ENCODE measurements at places on chromosomes 11 and 22. TPM values are rescaled to one million over a fixed set of nuclear protein-coding genes. Genes with fewer than 3 reads are reported as not detected.
A peak's percentile ranks its signal among the peaks of the same experiment; 100 is the strongest.

DNA sequence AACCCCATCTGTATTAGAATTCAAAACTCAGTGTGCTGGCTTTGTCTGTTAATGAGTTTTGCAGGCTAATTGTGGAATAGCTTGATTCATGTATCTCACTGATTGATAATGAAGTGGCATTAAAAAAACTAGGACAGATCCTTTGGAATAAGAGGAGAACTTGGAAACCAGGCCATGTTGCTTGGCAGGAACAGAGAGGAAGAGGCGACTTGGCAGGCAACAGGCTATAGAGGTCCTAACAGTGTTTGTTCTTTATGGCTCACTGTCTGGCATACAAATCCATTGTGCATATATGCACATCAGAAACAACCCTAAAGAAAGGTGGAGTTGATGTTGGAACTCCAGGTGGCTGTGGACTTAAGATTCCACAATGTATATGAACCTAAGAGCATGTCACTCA, 17.4 kb upstream of the OR9I1 start:
- no peak overlapping the region for H3K27ac ChIP-seq
- no peak overlapping the region for H3K4me3 ChIP-seq
- DNase-seq, result no peak
- H3K4me1 ChIP-seq, result no peaks in the 10 kb centered on the region

DNA sequence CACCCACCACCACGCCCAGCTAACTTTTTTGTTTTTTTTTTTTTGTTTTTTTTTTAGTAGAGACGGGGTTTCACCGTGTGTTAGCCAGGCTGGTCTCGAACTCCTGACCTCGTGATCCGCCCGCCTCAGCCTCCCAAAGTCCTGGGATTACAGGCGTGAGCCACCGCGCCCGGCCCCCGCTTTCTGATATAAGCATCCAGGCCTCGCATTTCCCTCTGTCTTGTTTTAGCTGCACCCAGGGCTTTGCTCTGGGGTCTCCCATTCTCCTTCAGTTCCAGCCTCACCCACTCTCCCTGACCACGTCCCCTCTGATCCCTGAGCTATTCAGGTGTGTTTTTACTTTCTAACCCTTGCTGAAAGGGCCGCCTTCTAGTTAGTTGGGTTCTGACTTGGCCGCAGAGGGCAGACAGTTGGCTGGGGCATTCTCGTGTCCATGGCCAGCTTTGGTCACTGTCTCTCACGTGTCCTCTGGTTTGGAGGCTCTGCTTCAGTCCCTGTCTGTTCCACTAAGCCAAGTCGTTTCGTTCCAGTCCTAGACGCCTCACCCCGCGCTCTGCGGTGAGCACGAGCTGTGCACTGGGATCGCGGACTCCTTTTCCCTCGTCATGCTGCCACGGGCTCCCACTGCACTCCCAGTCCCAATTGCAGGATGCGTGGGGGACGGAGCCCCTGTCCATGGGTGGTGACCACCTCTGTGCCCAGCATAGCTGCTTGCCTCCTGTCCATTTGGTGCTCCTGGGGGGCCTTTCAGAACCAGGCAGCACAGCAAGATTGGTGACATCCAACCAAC, 6.0 kb upstream of the TNNT3 start:
- H3K27me3 ChIP-seq, result no peaks in the 10 kb centered on the region
- no peak overlapping the region for H3K4me3 ChIP-seq
- H3K4me1 ChIP-seq, result peaks cover 22% of the 10 kb centered on the region
- H3K27ac ChIP-seq, result no peak overlapping the region

NNMT gene
- 19.7 TPM for total RNA-seq

DNA sequence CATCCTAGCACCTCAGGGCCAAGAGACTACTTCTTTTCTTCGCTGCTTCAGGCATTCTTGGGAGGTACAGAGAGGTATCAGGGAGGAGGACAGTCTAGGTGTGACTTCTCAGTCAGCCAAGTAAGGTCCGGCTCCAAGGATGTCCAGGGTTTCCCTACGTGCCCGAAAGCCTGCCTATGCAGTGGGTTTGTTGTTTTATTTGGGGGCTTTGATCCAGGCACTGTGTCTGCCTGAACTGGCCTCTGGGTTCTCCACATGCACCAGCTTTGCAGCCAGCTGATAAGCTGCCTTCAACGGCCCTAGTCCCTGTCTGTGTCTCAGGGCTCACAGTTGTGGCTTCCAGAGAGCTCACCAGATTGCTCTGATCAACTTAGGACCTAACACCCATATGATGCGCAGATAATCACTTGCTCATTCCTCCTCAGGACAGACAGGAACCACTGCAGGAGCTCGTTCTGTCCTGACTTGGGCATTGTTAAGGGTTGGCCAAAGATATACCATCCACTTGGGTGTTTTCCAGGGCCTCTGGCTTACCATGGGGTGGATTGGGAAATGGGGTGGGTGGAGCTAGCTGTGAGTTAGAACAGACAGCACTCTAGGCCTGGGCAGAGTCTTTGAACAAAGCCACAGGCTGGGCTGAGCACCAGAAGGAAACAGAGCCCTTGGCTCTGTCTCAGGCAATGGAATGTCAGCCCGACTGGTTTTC, 45.5 kb upstream of the CRYBB3 start:
- peak overlapping the region; percentile 68 for H3K27ac ChIP-seq
- H3K4me1 ChIP-seq, result peaks cover 33% of the 10 kb centered on the region
- H3K36me3 ChIP-seq, result no peaks in the 10 kb centered on the region
- H3K27me3 ChIP-seq, result no peaks in the 10 kb centered on the region
- no peak for DNase-seq

USH1C gene
- total RNA-seq, result not detected

DNA sequence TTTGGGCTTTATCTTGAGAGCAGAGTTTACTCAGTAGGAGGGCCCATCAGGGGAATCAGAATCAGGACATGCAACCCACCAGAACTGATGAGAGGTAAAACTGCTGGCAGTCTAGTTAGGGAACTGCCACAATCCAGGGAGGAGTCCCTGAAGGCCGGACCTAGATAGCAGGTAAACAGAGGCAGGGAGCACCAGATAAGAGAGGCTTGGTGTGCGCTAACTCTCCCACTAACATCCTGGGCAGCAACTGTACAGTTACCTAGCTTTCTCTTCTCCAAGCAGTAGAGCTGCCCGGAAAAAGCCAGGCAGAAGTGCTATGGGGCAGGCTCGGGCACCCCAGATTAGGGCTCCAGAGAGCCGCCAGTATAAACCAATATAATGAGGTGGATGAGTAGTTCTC, 865 bp upstream of the AMOTL1 start:
- no peaks in the 10 kb centered on the region for H3K4me1 ChIP-seq
- peak overlapping the region; percentile 92 for H3K4me3 ChIP-seq
- H3K27me3 ChIP-seq, result no peaks in the 10 kb centered on the region
- H3K36me3 ChIP-seq, result no peaks in the 10 kb centered on the region
- peak overlapping the region; percentile 99 for H3K27ac ChIP-seq

DNA sequence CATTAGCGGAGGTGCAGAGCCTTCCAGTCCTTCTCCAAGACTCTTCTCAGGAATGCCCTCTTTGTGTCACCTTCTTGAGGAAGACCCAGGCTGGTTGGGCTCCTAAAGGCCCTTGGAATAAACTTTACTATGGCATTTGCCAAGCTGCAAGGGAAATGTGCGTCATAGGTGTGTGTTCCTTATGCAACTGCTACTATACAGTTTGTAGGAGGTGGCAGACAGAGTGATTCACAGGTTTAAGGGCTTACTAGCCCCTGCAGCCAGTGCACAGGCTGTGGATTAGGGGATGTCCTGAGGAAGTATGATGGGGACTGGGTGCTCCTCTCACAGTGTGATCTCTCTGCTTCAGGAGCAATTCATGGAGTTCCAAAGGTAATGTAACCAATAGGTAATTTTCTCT, 74.6 kb downstream of the TENM4 start:
- H3K4me1 ChIP-seq, result no peaks in the 10 kb centered on the region
- H3K27ac ChIP-seq, result no peak overlapping the region
- H3K36me3 ChIP-seq, result no peaks in the 10 kb centered on the region
- no peak for DNase-seq
- H3K4me3 ChIP-seq, result no peak overlapping the region

- no peak overlapping the region for H3K27ac ChIP-seq
- H3K4me3 ChIP-seq, result no peak overlapping the region
- H3K4me1 ChIP-seq, result no peaks in the 10 kb centered on the region
- no peak for DNase-seq
Measured at GRCh38 chr11:114553642-114554041, 6.0 kb downstream of the NXPE1 start.

BAIAP2L2 gene
- total RNA-seq, result 2.3 TPM

SYT12 gene
- 1.1 TPM for total RNA-seq

GRCh38 chr22:29524442-29525191, 28.9 kb downstream of the THOC5 start:
- no peak for DNase-seq
- no peak overlapping the region for H3K27ac ChIP-seq
- H3K36me3 ChIP-seq, result peaks cover 63% of the 10 kb centered on the region
- no peaks in the 10 kb centered on the region for H3K4me1 ChIP-seq
- H3K27me3 ChIP-seq, result no peaks in the 10 kb centered on the region

C22orf39 gene
- 54.0 TPM for total RNA-seq

- no peaks in the 10 kb centered on the region for H3K27me3 ChIP-seq
- no peak for DNase-seq
- no peak overlapping the region for H3K4me3 ChIP-seq
- peaks cover 22% of the 10 kb centered on the region for H3K36me3 ChIP-seq
- no peak overlapping the region for H3K27ac ChIP-seq
Measured at GRCh38 chr22:33274214-33275072, 216.3 kb upstream of the SYN3 start.

- no peak for DNase-seq
- no peaks in the 10 kb centered on the region for H3K27me3 ChIP-seq
- H3K27ac ChIP-seq, result no peak overlapping the region
- no peaks in the 10 kb centered on the region for H3K36me3 ChIP-seq
- no peaks in the 10 kb centered on the region for H3K4me1 ChIP-seq
- no peak overlapping the region for H3K4me3 ChIP-seq
Measured at GRCh38 chr11:74992852-74993251, 4.1 kb downstream of the NEU3 start.

- no peak for DNase-seq
- no peak overlapping the region for H3K27ac ChIP-seq
- H3K27me3 ChIP-seq, result no peaks in the 10 kb centered on the region
- no peaks in the 10 kb centered on the region for H3K4me1 ChIP-seq
- H3K36me3 ChIP-seq, result no peaks in the 10 kb centered on the region
Measured at GRCh38 chr11:133697161-133697560, 148.2 kb downstream of the SPATA19 start.

DNA sequence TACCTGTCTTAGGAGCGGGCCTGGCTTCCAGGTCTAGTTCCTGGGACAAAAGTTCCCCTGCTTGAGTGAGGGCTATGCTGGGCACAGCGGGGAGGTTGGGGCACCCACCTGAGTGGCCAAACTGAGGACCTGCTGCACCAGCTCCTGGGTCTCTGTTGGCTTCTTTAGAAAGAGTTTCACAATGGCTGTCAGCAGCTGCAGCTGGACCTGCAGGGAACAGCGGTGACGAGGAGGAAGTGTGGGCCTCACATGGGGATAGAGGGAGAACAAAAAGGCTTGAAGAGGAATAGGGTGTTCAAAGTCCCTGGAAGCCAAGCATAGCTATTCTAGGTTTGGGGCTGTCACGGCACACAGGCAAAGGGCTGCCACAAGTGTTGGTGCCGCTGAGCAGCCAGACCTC, 26.7 kb upstream of the RASL10A start:
- H3K27ac ChIP-seq, result no peak overlapping the region

- H3K36me3 ChIP-seq, result no peaks in the 10 kb centered on the region
- DNase-seq, result no peak
- H3K27ac ChIP-seq, result no peak overlapping the region
- no peaks in the 10 kb centered on the region for H3K27me3 ChIP-seq
- no peak overlapping the region for H3K4me3 ChIP-seq
Measured at GRCh38 chr11:58485961-58486360, 21.9 kb downstream of the OR5B21 start.

VPREB1 gene
- total RNA-seq, result not detected

TSPAN32 gene
- total RNA-seq, result not detected

GRCh38 chr11:122656631-122657101, 1.1 kb downstream of the UBASH3B start:
- H3K36me3 ChIP-seq, result no peaks in the 10 kb centered on the region
- H3K27me3 ChIP-seq, result peaks cover 29% of the 10 kb centered on the region
- H3K4me3 ChIP-seq, result peak overlapping the region; percentile 74
- H3K4me1 ChIP-seq, result peaks cover 26% of the 10 kb centered on the region
- peak overlapping the region; percentile 93 for H3K27ac ChIP-seq

- no peaks in the 10 kb centered on the region for H3K27me3 ChIP-seq
- H3K4me3 ChIP-seq, result no peak overlapping the region
- no peak for DNase-seq
- H3K27ac ChIP-seq, result no peak overlapping the region
- no peaks in the 10 kb centered on the region for H3K36me3 ChIP-seq
- H3K4me1 ChIP-seq, result peaks cover 64% of the 10 kb centered on the region
Measured at GRCh38 chr11:63535734-63536133, 874 bp upstream of the PLAAT4 start.

DNA sequence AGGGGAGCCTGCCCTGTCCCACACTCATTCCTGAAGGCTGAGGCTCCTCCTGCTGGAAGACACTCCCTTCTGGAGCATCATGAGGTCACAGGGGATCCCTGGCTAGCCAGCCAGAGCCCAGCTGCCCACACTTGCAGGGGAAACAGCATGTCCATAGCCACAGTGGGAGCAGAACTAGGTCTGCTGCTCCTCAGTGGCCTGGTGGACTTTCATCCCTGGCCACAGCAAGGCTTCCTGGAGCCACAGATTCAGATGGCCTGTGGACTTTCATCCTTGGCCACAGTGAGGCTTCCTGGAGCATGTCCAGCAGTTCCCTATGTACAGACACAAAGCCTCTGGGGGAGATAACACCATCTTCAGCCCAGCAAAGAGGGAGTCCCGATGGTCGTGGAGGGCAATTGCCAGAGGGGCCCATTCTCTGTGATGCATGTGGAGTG, 5.9 kb upstream of the APOL6 start:
- no peaks in the 10 kb centered on the region for H3K36me3 ChIP-seq
- DNase-seq, result no peak
- H3K27me3 ChIP-seq, result no peaks in the 10 kb centered on the region
- H3K27ac ChIP-seq, result no peak overlapping the region
- no peak overlapping the region for H3K4me3 ChIP-seq

POU2AF1 gene
- total RNA-seq, result not detected

GRCh38 chr11:95461348-95461747, 230.3 kb upstream of the SESN3 start:
- H3K36me3 ChIP-seq, result no peaks in the 10 kb centered on the region
- no peak overlapping the region for H3K27ac ChIP-seq
- H3K4me3 ChIP-seq, result no peak overlapping the region
- no peaks in the 10 kb centered on the region for H3K27me3 ChIP-seq
- no peak for DNase-seq

DNA sequence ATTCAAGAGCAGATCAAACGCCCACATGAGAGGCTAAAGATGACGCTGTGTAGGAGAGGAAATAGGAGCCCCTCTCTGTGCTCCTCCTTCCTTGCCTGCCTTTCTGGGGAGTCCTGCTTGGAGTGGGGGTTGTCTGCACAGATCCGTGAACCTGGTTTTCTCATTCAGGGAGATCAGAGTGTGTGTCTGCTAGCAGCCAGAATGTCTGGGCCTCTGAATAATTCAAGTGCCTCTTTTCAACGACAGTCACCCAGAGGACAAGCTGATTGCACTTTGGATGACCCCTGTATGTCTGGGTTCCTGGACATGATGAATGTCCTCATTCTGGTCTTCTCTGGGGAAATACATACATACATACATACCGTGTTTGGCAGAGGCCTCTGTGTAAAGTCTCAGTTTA, 592.5 kb upstream of the B3GAT1 start:
- DNase-seq, result no peak
- H3K27ac ChIP-seq, result no peak overlapping the region
- no peaks in the 10 kb centered on the region for H3K36me3 ChIP-seq
- no peak overlapping the region for H3K4me3 ChIP-seq
- H3K4me1 ChIP-seq, result no peaks in the 10 kb centered on the region
- H3K27me3 ChIP-seq, result peaks cover 12% of the 10 kb centered on the region

GRCh38 chr11:77813256-77813655, 7.3 kb downstream of the RSF1 start:
- DNase-seq, result no peak
- peaks cover 4% of the 10 kb centered on the region for H3K4me1 ChIP-seq
- no peaks in the 10 kb centered on the region for H3K27me3 ChIP-seq
- no peak overlapping the region for H3K27ac ChIP-seq
